ENCODE measurements at places on chromosomes 16 and 17.

DNA sequence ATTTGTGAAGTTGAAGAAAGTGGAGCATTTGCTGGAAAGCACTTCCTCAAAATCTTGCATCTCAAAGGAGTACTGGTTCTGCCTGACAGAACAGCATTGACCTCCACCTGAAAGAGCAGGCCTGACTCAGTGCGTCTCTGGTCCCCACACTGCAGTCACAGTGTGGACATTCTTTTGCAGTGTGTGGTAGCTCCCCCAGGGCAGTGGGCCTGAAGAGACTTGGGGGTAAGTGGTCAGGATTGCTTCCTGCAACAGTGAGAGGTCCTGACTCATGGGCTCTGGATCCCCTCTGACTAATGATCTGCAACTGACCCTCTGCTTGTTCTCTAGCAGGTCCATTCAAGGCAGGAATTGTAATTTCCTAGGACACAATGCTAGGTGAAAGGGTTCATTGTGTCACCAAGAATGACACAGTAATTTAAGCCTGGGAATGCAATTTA, 204.9 kb upstream of the KCNJ16 start:
- DNase-seq: peak; percentile 41

DNA sequence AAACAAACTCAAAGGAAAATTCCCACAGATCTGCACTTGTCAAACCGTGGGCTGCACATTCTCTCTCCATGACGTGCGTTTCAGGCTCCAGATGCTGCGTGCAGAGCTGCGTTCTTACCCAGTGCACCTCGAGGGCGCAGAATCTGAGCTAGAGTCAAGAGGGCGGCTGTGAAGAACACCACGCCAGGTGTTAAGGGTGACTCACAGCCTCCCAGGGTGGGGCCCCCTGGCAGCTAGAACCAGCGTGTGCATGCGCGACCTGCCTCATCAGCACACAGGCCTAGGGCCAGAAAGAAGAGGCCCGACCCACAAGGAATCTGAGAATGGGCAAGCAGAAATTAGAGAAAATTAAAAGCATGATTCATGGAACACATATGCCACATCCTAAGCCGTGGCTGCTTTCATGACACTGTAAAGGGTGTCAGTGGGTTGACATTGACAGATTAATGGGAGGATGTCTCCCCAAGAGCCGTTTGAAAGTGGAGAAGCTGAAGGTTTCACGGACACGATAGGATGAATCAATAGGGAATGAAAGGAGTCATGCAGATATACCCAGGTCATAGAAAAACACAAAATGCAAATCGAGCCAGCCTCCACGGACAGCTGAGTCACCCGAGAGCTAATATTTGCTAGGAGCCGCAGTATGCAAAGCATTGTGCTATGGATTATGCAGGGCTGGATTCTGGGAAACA, 29.0 kb downstream of the MARCHF10 start:
- peak; percentile 91 for DNase-seq

DNA sequence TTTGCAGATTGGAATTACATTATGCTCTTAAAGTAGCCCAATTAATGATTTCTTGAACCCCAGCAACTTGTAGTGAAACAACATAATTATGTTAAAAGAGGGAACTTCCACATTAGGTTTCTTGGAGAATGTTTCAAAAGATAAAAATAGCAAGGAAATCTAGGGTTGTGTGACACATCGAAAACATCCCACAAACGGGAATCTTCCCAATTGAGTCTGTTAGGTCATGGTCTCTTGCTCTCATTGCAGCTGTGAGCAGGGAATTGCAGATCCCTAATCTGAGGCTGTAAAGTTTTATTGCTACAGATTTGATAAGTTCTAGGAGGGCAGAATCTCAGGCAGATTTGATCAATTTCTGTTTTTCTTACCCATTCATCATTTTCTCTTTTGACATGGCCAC, 6.7 kb upstream of the LPO start:
- DNase-seq: no peak

DNA sequence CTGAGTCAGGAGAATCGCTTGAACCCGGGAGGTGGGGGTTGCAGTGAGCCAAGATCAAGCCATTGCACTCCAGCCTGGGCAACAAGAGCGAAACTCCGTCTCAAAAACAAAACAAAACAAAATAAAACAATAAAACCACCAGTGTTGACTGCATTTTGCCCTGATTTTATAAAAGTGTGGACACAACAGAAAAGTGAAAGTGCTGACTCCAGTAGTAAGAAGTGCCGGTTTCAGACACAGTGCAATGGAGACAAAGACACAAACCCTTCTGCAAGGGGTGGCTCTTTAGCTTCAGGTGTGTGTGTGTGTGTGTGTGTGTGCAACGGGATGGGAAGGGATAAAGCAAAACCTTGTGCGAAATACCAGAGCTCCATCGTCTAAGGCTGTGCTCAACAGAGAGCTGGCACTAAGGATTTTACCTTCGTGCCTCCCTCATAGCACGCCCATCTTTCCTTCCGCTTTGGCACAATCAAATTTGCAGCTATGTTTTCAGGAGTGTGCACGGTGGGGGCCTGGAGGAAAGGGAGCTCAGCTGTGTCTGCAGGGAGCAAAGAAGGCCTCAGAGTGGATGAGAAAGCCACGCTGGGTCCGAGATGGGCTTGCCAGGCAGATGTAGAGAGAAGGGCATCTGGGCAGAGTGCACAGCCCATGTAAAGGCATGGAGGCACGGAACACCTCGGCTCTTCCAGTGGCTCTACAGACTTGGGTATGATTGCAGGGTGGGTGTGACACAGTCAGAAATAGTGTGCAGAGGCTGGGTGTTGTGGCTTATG, 15.5 kb downstream of the MXRA7 start:
- DNase-seq: no peak

DNA sequence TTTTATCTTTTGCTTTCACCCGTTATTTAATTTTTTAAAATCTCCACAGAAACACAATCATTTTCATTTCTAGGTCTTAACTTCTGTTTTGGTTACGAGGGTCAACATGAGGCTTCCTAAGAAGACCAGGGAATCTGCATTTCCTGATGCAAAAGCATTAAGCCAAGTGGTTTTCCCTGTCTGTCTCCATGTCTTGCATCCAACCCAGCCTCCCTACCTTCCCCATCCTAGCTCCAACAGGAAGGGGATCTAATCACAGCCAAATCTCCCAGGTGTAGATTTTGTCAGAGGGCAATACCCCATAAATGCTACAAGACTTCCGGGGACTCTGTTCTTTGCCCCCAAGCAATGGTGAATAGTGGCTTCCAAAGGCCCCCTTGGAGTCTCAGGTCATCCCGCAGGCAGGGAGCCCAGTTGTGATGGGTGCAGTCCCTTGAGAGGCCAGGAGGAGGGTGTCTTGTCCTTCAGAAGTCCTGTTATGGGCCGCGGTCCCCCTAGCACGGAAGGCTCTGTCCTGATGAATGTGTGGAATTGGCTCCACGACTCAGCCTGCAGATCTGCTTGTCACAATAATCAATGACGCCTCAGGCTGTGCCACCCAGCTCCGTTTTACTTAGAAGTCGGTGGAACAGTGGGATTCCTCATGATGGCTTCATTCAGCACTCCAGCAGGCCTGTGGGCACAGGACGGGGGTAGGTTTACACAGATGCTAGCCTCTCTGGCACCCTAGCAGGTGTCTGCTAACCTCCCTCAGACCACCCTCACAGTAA, 141.1 kb downstream of the RGS9 start:
- DNase-seq: no peak

DNA sequence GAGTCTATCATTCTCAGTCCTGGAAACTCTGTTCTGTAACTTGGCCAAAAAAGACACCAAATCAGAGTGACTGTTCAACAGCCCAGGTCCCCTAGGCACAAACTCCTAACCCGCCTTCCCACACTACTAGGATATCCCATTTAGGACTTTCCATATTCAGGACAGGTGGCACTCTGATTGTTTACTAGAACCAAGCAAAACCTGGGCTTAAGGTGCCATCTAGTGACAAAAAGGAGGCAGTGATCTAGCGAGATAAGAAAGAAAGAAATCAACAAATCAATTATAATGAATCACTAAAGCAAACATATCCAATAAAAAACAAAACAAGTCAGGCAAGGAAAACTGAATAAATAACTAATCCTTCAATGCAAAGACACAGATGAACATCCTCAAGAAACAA, 203.9 kb downstream of the CEP112 start:
- DNase-seq: peak; percentile 7

DNA sequence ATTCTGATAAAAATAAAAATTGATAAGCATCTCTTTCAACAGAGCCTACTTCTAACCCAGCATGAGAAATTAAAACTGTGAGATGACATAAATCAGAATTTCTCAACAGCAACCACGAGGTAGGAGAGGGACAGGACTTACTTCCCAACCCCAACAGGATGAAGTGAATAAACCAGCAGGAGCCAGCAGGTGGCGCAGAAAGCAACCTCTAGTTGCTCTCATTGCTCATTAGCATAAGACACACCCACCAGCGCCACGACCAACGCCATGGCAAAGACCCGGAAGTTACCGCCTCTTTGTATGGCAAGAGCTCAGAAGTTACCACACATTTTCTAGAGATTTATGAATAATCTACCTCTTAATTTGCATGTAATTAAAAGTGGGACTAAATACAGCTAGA, 189.4 kb upstream of the CDH8 start:
- DNase-seq: no peak

GRCh38 chr16:85207357-85207921, 95.2 kb upstream of the CIBAR2 start:
- DNase-seq: no peak

DNA sequence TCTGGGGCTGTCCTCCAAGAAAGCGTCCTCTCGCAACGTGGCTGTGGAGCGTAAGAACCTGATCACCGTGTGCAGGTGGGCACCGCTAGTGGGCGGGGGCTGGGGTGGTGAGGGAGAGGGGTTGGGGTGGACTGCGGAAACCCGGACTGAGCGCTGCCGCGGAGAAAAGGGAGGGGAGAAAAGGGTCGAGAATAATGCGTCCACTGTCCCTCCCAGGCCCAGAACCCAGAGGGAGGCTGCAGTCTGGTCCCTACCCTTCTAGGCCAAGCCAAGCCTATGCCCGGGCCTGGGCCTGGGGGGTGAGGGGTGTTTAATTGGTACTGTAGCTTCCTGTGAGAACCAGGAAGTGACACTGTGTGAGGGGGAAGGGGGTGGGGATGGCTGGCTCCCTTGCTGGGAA, 464 bp downstream of the RUNDC3A start:
- no peak for DNase-seq

GRCh38 chr16:58051821-58052603, 26.5 kb downstream of the MMP15 start:
- DNase-seq: no peak

DNA sequence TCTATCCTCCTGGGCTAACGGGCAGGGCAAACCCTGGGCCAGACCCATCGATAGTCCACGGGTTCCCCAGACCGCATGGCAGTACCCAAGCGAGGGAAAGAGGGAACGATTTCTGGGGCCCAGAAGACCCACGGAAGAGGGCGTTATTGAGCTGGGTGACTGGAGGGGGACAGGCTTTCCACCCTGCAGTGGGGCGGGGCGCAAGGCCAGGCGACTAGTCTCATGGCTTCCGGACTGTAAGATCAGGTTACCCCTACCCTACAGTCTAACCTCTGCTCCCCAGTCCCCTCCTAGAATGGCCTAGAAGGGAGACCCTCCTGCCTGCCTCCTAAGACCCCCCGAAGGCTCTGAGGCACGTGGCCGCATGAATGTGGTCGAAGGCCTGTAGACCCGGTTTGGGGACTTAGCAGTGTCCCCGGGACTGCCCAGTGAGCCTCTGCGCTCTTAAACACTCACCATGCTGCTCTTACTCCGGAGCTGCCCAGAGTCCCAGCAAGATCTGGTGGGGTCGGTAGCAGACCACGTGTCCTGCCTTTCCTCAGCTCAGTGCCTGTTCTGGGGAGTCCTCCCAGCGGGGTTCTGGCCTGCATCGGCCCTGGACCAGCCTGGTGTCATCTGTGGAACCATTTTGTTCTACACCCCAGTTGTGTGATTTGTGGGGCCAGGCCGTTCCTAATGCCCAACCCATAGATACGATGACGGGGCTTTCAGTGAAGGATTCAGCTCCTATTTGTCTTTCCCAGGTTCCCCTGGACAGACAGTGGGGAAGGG, 13.2 kb upstream of the AURKB start:
- DNase-seq: no peak

- no peak for DNase-seq
Measured at GRCh38 chr16:12252616-12253015, 276.1 kb downstream of the SNX29 start.
